ENCODE measurements at places on chromosomes 2 and 18.

DNA sequence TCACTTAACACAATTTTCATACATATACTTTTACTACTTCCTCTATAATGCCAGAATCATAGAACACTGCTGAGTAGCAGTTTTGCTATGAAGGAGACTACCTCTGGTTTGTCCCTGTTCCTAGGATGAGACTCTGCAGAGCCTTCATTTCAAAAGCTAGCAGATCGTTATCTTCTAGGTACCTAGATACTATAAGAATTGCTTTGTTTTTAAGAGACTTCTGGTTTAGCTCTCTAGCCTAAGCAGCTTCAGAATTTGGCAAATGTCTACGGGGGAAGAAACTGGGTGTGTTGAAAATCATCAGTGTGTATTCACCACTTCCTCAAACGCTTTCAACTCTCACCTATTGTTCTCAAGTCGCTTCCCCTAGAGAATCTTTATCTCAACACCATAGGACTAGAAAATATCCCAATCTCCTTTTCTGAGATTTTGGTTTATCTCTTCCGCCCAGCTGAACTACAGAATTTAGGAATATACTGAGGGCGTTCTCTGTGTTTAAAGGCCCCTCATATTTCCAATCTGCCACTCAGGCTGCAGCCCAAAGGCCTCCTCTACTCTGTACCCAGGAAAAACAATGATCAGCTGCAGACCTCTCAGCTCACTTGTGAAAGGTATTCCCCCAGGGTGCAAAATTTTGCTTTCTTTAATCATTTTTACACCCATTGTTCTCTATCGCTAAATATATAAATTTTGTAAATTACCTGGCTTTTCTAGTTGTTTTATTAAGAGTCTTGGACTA is 28.7 kb downstream of the SMAD2 start:
- no peak for DNase-seq

GRCh38 chr2:217273851-217274250 is 414.0 kb upstream of the TNP1 start:
- DNase-seq, result no peak

DNA sequence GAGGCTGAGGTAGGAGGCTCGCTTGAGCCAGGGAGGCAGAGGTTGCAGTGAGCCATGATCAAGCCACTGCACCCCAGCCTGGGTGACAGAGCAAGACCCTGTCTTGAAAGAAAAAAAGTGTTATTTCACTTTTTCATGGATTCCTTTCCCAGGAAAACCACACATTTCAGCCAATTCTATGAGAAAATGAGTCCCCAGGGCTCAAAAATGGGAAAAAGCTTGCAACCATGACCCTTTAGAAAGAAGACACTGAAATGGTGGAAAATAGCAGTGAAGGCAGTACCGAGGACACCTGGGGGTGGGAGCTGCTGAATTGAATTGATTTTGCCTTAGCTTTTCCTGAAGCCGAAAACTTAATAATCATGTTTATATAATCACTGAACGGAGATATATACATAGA is 284.2 kb upstream of the HDAC4 start:
- DNase-seq, result no peak

DNA sequence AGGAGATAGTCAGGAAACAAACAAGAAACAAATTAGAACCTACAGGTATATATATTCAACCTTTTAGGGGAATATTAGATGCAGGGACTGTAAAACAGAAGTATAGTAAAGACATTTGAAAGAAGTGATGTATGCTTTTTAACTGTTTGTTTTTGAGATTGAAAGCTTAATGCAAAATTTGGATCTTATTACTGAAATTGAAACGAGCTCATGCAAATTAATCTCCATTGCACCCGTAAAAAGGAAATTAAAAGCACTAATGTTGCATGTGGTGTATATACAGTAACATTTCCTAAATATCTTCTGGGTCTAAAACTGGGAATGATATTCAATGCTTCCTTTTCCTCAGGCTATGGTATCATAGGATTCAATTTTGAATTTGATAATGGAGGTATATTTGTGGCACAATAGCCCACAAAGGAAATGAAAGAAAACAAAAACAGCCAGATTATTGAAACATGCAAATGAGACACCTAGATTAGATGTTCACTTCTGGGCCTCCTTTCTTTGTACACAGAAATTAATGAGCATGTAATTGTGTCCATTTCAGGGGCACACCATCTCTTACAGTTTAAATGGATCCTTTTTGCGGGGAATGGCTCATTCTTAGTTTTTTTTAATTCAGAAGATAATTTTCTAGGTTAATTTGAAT is 1.6 kb upstream of the ELOA2 start:
- DNase-seq, result no peak

DNA sequence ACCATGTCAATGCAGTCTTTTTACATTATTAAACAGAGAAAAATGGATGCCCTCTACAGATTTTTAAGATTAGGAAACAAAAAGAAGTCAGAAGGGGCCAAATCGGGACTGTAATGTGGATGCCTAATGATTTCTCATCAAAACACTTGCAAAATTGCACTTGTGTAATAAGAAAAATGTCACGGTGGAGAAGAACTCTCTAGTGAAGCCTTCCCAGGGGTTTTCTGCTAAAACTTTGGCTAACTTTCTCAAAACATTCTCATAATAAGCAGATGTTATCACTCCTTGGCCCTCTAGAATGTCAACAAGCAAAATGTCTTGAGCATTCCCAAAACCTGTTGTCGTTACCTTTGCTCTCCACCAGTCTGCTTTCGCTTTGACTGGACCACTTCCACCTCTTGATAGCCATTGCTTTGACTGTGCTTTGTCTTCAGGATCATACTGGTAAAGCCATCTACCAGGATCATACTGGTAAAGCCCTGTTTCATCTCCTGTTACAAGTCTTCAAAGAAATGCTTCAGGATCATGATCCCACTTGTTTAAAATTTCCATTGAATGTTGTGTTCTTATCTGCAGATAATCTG is 226.8 kb downstream of the TNS1 start:
- DNase-seq, result no peak
